ENCODE measurements at places on chromosomes 3 and 15.
A peak's percentile ranks its signal among the peaks of the same experiment; 100 is the strongest.

DNA sequence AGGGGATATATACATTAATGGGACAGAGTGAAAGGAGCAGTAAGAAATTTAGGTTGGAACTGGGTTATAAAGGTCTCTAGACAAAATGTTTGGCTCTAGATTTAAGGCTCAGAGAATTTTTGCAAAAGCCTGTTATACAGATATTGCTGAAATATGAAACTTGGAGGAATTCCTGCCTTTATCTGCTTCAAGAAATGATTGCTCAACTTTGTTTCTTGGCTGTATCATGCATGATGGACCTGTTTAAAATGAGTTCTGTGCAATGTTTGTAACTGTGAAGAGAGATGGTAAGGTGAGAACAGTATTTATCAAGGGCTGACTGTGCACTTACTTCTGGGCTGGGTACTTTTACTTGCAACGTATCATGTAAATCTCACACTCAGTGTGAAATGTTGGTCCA is 3.3 kb downstream of the CRYBG3 start:
- no peak for DNase-seq

DNA sequence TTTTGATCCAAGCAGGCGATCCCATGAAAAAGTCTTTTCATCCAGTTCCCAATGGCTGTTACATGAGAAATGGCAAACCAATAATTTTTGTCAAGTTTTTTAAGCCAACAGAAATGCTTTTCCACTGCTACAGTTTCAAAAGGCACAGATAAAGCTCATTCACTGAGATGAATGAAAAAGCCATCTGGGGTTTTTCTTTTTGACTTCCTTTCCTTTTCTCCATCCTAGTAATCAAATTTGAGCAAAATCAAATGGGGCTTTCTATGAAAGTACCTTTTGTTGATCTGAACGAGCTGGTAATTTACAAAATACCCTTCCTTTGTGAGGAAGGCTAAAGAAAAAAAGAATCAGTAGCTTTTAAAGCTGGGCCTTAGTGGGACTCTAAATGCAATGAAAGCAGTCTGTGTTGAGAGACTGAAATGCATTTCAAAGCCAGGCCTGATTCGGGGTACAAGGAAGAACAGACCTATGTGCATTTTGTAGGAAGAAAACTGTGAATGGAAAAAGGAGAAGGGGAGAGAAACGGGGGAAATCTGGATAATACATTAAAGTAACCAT is 185.2 kb upstream of the DNAJC19 start:
- no peak for DNase-seq

DNA sequence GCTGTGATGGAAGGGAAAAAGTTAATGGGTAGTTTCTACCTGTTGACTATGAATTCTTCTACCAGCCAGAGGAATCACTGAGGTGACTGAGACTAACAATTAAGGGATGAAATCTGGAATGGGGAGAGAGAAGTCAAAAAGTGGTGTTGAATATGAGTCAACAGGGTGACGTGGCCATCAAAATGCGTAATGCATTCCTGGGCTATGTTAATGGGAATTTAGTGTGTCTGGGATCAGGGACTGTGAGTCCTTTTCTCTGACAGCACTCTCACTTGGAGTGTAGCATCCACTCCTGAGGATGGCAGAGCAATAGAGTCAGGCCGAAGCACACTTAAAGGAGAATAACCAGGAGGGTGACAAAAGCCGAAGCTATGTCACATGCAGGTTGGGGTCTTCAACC is 60.4 kb downstream of the MESD start:
- no peak for DNase-seq

DNA sequence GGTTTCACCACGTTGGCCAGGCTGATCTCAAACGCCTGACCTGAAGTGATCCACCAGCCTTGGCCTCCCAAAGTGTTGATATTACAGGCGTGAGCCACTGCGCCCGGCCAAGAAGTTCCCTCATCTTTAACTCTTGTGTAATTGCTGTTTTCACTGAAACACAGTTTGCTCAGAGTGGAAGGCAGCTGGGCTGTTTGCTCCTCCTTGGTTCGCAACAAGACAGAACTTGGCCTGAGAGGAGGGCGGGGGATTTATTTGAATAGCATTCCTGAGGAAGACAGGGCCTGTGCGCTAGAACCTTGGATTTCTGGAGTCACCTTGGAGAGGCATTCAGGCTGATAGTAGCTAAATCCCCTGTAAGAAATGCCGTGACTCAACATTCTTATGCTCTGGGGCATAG is 226.7 kb upstream of the MCTP2 start:
- no peak for DNase-seq

GRCh38 chr3:39590806-39591205 is 123.3 kb downstream of the MOBP start:
- no peak for DNase-seq

DNA sequence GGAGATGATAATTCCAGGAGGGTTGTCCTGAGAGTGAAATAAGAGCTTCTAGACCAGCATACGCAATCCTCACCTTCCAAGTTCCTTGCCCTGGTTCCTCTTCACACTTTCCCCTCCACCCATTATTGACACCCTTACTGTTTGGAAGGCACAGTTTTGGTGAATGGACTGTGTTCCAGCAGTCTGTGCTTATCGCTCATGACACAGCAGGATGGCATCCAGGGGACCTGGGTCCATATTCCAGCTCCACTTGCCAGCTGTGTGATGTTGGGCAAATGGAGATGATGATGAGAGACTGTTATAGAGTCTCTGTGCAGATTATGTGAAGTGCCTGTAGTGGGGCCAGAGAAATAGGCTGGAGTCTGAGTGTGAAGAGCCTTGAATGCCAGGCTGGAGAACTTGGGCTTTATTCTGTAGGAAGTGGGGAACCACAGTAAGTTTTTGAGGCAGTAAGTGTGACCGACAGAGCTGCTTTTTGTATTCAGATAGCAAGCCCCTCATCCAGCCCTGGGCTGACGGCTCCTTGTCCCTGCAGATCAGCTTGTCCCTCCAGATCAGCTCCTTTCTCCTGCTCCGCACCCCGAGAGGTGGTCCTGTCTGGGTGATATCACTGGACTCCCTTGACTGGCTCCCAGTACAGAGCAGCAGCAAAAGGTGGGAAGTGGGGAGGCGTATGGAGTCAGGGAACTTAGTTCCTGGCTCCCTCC is 8.1 kb downstream of the KBTBD13 start:
- DNase-seq = no peak

- no peak for DNase-seq
Measured at GRCh38 chr3:38142959-38143358, 4.5 kb downstream of the MYD88 start.

GRCh38 chr3:184242297-184242685 is 6.5 kb downstream of the ALG3 start:
- DNase-seq = no peak

- no peak for DNase-seq
Measured at GRCh38 chr3:40178012-40178594, 131.4 kb upstream of the EIF1B start.

DNA sequence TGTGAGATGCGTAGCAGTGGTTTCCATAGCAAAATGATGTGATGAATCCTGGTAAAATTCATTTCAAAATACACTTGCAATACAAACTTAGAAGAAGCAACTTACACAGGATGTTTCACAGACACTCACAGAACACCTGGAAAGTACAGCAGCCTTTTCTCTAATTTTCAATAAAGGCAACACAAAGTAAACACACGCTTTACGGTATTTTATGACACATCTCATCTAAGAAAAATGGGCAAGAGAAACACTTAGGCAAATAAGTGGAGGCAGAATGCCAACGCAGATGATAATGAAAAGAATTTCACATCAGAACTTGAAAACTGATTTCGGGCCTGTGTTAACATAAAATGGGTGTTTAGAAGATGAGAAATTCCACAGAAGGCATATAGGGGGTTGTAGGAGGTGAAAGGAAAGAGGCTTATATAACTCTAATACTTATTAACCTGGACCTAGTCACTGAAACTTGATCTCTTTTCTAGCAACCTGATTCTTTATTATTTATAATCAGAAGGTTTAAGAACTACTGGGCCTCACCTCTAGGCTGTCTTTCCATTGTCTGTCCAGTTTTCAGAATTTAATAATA is 25.6 kb upstream of the MAP3K13 start:
- no peak for DNase-seq

- no peak for DNase-seq
Measured at GRCh38 chr3:160112481-160112880, 112.7 kb upstream of the C3orf80 start.

DNA sequence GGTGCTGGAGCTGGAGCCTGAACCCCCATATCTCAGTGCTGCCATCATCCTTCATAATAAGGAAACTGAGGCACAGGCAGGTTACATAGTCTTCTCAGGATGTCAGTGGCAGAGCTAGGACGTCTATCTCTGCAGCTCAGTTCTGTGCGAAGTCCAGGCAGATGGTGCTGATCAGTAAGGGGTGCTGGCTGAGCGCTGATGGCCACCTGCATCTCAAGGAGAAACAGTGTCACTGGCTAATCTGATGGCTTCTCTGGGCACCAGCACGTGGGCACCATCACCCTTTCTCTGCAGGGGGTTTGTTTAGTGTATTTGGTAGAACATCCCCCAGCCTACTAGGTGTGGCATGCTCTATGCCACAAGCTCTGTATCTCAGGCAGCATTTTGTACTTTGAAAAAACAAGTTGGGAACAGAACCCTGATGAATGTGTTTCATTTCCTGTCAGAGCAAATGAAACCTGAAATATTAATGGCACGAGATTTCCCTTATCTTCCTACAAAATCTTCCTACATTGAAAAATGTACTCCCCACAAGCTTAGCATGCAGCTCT is 35.1 kb downstream of the APBA2 start:
- DNase-seq = no peak

GRCh38 chr3:24963762-24964625 is 464.1 kb upstream of the RARB start:
- no peak for DNase-seq

GRCh38 chr3:187276397-187277128 is 15.0 kb downstream of the MASP1 start:
- no peak for DNase-seq

DNA sequence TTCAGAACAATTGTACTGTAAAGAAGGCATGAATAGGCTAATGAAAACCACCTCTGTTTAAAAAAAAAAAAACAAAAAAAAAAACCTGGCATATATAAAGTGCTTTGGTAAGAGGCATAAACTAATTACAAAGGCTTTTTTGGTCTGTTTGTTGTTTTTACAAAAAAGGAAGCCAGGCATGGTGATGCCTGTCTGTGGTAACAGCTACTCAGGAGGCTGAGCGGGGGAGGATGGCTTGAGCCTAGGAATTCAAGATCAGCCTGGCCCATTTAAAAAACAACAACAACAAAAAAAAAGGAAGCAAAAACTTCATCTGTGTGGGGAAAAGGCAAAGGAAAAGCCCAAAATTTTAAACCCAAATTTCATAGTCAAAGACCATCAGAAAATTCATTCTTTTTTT is 47.0 kb downstream of the OSBPL10 start:
- DNase-seq = no peak

- DNase-seq = no peak
Measured at GRCh38 chr3:88469216-88469615, 319.5 kb downstream of the C3orf38 start.

GRCh38 chr3:15453991-15454625 is 26.7 kb downstream of the EAF1 start:
- no peak for DNase-seq

- DNase-seq = no peak
Measured at GRCh38 chr3:105352976-105353375, 13.7 kb upstream of the ALCAM start.

DNA sequence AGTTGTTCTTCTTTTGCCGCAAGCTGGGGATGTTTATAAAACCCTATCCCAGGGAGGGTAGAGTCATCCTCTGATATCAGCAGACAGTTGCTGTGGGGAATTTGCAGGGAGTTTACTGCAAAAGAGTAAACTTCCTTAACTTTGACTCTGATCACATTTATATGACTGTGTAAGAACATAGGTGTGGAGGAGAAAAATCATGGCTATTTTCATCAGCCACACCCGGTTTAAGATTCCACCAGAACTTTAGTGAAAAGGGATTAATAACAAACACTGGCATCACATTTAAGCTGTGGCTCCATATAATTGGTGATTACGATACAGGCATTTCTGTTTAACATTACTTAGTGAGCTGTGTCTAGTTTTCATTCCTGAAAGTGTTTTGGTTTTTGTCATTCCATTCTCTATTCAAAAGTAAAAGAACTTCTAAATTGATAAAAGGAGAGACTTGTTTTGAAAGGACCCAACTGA is 143.1 kb downstream of the MYLK start:
- DNase-seq = no peak

DNA sequence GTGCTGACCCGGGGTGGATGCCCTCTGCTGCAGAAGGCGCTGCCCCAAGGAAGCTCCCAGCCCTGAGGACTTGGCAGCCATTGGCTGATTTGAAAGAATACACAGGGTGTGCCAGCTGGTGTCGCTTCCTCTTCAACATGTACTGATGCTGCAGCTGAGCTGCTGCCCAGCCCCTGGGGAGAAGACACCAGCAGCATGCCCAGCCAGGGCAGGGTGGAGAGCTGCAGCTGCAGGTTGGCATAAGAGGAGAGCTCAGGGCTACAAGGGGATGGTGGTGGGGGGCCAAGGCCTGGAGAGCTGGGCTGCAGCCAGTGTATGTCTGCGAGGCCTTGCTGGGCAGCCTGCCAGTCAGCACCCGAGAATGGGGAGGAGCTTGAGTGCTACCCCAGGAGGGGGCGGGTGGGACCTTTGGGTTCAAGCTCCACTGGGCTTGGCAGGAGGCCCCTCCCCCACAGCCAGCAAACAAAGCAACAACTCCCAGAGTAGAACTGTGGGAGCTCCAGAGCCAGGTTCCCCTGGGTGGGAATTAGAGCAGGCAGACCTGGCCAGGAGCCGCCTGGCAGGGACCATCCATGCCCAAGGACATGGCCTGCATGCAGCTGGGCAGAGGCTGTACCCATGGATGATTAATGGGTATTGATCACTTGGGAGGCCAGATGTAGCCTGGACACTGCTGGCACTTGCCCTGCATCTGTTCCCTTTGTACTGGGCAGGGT is 9.2 kb upstream of the SEMA4B start:
- no peak for DNase-seq

DNA sequence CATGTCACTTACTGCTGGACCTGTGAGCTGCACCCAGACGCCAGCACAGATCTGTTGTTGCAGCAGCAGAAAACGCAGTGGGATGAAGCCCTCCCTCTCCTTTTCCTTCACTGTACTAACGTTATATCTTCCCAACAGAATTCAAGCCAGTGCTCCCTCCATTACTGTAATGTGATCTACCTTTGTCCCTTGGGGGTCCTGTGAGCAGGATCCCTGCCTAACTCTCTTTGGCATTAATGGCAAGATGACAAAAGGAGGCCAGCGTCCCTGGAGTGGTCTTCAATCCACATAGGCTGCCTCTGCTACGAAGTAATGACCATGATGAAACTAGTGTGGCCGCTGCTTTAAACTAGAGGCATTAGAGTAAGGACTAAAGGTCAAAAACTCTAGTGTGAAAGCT is 69.3 kb upstream of the SOX14 start:
- no peak for DNase-seq

- no peak for DNase-seq
Measured at GRCh38 chr15:88344786-88345185, 88.2 kb upstream of the NTRK3 start.

- peak; percentile 34 for DNase-seq
Measured at GRCh38 chr3:169846458-169847193, 23.1 kb downstream of the LRRC31 start.

DNA sequence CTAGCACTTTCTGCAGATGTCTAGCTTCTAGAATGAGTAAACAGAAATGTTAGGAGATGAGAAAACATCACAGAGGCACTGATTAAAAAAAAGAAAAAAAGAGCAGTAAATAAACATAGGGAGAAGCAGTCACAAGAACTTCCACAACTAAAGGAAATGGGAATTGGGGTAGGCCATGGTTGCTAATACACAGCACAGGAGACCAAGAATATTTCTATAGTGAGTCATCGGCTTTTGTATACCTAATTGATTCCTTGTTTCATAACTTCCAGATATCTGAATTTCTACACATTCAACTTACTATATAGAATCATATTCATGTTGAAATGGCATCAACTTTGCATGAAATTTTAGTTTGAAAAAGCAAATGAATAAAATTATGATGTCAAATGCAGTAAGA is 47.3 kb upstream of the TCF12 start:
- DNase-seq = peak; percentile 38

All from skeletal muscle cell (primary cell).